T follicular helper cell (primary cell): ENCODE measurements at places on chromosomes 7 and 10.

DNA sequence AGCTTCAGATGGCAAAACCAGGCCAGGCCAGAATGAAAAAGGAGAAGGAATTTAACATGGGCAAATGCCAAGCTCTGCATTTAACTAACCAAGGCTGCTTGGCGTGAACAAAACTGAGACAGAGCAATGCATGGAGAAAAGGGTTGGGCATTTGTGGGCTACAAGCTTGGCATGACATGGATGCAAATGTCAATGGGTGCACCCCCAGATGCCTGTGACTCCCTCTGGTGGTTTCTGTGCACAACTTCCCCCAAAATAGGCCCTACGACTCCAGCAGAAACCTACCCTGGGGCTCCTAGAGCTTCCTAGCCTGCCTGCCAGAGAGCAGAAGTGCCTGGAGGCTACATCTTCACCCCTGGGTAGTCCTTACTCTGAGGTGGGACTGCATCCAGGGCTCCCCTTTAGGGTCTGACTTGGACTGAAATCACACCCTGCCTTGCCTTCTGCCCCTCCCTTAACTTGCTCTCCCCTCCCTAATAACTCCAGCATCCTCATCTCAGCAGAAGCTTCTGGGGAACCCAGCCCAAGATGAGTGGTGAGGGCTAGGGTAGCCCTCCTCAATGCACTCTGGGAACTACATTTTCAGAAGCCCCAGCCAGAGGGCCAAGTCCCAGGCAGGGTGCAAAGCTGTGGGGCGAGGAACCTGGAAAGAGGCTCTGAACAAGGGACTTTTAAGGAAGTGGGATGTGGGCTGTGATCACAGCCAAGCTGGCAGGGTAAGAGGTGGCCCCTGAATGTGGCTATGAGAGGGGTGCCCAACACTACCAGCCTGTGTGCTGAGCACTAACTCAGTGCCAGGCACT lies 11.3 kb downstream of the GPRIN2 start:
- DNase-seq = no peak

GRCh38 chr7:14748461-14748860 lies 154.1 kb downstream of the DGKB start:
- no peak for DNase-seq

GRCh38 chr7:155491812-155492211 lies 33.9 kb downstream of the EN2 start:
- DNase-seq = no peak

GRCh38 chr10:108392286-108392685 lies 1227.8 kb upstream of the SORCS1 start:
- no peak for DNase-seq

GRCh38 chr10:80187465-80188409 lies 17.6 kb downstream of the ANXA11 start:
- peak; percentile 81 for DNase-seq

DNA sequence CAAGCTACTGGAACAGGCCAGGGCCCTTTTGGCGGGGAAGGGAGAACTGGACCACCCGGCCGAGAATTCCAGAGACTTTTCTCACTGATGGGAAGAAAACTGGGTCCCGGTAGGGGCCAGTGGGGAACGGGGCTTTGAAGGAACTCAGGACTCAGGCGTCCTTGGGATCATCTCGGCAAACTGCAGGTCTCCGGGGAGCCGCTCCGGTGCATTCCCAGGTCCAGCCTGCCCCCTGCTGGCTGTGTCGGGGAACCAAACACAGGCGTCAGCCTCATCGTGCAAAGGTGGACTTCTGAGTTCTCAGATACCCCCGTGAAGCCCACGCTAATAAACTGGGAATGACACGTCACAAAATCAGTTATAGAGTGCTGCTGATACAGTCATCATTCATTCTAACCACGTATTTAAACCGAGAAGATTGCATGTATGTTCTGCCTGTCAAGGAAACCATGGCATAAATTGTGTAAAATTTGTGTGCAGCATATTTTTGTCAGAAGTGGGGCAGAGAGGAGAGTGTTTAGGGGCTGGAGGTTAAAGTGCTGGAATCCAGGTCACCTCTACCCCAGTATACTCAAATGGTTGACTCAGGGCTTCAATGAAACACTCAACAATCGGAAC lies 76.1 kb upstream of the CPXM2 start:
- peak; percentile 19 for DNase-seq
